ENCODE measurements at places on chromosomes 11 and 22. TPM values are rescaled to one million over a fixed set of nuclear protein-coding genes. Genes with fewer than 3 reads are reported as not detected.

The E2F8 gene
- total RNA-seq: 0.57 TPM

The OR52H1 gene
- total RNA-seq: not detected

The TEX54 gene
- total RNA-seq: not detected

The ACAD8 gene
- total RNA-seq: 60.2 TPM

The ADSL gene
- 26.7 TPM for total RNA-seq

The OR8H1 gene
- total RNA-seq: not detected

The SYNGR1 gene
- total RNA-seq: 25.5 TPM

The HORMAD2 gene
- total RNA-seq: not detected

The MRGPRG gene
- total RNA-seq: not detected

The TSPAN32 gene
- total RNA-seq: 2.4 TPM

The LSP1 gene
- 105 TPM for total RNA-seq

All from lower leg skin (tissue), 4 donors.